CD4-positive, alpha-beta T cell treated with Interleukin-4 for 4 hours (primary cell): ENCODE measurements at places on chromosomes 11 and 22.
A peak's percentile ranks its signal among the peaks of the same experiment; 100 is the strongest.

DNA sequence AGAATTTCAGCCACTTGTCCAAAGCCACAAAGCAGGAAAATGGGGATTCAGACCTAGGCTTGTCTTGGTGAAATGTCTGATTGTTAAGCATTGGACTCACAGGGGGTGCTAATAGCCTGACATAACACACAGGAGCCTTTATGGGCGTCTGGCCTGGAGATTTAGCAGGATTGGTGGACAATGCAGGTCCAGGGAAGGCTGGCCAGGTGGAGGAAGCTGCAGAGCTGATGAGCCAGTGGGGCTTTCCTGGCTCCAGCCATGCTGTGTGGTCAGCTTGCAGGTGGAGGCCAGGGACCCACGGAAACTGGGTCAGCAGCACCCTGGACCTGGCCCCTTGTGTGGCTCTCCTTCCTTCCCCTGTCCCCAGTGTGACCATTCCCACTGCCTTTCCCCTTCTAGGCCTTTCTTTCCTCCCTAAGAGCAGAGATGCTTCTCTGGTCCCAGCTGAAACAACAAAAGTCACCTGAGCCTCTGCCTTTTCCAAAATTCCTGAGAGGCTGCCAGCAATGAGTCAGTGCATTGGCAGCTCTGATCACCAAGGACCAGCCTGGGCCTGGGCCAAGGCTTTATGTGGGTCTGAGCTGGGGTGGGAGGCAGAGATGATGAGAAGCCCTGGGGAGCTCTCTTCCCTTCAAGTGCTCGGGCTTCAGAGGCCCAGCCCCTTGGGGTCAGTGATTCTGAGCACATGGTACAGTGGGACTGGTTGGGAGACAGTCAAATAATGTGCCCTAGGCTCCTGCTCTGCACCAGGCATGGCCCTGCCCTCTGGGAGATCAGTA is 85.2 kb downstream of the CCDC81 start:
- DNase-seq = no peak

DNA sequence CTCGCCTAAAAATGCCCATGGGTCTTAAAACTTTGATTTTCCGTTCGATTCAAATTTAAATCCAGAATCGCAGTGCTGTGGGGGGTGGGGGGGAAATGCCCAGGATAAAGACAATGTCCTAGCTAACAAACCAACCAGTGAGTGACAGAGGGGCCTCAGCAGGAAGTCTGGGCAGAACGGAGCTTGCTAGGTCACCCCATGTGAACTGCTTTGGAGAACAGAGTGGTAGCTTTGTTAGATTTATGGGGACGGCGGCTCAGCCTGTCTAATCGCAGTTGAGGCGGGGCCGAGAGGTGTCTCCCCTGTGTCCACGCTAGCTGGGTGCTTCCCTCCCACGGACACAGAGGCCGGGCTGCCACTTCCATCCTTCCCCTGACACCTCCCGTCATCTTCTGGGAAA is 243.9 kb downstream of the CTTN start:
- DNase-seq = no peak

DNA sequence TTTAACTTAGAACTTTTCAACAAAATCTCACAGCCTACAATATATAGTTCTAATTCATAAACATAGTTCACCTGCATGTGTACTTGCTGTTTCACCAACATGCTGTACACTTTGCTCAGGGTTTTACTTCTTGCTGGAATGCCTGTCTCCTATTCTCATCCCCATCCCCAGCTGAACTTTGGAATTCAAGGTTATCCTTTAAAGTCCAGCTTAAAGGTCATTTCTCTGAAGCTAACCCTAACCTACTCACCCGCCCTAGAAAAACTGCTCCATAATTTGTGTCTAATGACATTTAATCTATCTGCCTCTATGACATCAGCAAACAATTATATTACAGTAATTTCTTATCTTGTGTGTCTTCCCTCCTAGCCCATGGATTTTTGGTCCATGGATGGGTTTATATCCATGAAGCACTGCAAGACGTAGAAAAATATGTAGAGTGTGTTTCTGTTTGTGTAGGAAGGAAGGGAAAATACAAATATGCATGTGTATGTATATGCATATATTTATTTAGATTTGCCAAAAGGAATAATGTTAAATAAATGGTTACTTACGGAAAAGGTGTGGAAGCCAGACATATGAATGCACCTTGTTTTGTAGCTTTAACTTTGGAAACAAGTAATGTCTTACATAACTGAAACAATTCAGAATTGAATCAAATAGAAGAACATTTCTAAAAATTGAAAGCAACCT is 99.5 kb upstream of the APOA1 start:
- no peak for DNase-seq

DNA sequence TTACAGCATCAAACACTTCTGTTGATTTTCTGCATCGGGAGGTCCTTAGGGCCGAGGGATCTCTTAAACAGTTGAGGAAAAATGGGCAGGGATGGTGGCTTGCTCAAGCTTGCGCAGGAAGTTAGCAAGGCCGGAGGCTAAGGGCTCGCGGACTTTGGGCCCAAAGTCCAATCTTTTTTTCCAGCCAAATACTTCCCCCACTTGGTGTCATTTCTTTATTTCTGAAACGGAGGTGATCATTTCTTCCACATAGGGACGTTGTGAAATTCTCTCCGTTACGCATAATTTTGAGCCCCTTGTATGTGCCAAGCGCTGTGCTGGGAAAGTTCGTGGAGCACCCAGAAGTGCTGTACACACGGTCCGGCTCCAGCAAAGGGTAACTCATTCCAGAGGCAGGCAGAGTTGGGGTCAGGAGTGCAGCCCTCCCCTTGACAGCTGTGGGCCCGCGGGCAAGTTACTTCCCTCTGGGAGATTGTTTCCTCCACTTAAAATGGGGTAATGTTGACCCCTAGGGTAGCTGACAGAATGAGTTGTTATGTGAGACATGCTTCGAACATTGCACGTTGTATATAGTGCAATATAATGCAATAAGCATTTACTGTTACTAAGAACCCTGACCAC is 809 bp downstream of the MIEF1 start:
- no peak for DNase-seq

GRCh38 chr11:20010156-20010850 is 150.0 kb downstream of the DBX1 start:
- no peak for DNase-seq

DNA sequence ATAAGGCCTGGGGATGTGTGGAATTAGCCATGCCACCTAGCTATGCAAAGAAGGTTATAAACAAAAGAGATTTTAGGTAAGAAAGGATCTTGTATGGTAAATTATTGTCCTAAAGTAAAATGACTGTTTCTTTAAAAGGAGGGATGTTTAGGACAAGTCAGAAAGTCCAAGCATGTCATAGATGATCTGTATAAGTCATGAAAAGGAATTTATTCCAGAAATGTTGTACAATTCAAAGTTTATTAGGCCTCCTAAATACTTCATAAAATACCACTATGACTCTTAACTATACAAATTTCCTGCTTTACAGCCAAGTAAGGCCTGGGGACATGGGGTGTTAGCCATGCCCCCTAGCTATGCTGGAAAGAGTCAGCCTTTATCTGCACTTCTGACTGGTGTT is 22.7 kb downstream of the OR5A2 start:
- no peak for DNase-seq

DNA sequence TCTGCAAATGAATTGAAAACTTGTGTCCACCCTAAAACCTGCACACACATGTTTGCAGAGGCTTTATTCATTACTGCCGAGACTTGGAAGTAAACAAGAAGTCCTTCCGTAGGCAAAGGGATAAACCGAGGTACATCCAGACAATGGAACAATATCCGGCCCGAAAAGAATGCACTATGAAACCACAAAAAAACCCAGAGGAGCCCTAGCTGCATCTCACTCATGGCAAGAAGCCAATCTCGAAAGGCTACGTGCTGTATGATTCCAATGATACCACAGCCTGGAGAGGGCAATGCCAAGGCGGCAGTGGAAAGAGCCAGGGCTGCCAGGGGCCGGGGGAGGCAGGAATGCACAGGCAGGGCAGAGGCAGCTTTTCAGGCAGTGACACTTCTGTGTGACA is 3.2 kb upstream of the MRPL23 start:
- DNase-seq = no peak

- DNase-seq = peak; percentile 19
Observed at GRCh38 chr22:18078329-18079041, 695 bp downstream of the PEX26 start.

DNA sequence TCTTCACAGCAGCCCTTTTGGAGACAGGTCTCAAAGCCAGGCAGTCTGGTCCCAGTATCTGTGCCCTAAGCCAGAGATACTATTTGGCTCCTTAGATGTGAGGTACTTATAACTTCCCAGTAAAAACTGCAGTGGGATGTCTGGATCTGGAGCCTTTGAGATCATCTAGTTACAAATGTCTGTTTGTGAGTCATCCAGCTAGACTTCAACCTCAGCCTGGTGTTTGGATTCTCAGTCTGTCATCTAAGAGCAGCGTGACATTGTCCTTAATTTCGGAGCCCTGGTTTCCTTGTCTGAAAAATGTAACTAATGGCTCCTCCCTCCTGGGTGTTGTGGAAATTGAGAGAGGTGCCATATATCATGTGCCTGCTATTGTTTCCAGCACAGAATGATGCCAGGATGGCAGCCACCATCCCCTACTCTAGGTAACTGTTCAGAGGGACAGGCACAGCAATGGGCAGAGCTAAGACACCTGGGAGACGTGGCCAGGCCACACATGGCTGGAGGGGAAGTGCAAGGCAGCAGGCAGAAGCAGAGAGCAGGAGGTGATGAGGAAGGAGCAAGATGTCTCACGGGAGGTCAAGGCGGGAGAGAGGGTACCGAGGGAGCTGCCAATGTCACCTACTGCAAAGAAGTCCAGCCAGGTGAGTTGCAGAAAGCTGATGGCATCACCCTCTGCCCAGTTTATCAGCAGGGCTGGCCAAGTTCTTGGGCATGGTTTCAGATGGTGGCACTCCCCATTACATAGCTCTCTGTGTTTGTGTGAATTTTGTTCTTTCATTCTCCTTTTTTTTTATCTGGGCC is 20.6 kb upstream of the ST3GAL4 start:
- no peak for DNase-seq

- DNase-seq = peak; percentile 9
Observed at GRCh38 chr11:72069787-72070251, 10.5 kb downstream of the NUMA1 start.

DNA sequence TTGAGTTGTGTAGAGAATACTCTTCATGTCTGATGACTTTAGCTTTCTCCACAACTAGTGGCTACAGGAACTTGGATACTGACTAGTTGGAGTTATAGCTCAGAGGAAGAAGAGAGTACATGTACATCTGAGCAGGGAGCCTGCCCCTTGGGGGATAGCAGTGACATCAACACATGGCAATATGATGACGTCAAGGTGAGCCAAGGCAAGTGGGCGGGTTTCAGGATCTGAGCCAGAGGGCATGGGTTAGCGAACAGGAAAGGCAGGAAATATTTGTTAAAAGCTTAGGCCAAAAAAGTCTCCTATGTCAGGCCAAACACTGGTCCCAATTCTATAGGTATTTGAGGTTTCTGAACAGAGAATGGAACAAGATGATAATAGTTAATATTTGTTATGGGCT is 42.0 kb upstream of the HORMAD2 start:
- DNase-seq = no peak

- no peak for DNase-seq
Observed at GRCh38 chr11:111330234-111330893, 32.0 kb downstream of the POU2AF3 start.

DNA sequence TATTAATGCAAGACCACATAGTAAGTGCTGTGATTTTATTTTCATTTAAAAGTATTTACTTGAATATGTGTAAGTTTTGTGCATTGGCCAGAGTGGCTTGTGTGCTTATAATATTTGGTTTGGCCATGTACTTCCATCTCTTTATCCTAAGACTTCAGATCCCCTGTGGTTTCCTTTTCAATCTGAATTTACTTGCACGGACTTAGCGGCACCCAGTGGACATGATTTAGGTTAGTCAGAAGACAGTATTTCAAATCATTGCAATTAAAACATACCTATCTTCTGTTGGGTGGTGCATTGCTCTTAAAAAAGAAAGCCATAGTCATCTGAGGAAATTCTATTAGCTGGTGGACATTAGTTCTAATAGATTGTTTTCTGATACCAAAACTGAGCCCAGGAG is 30.7 kb downstream of the PIWIL4 start:
- no peak for DNase-seq

DNA sequence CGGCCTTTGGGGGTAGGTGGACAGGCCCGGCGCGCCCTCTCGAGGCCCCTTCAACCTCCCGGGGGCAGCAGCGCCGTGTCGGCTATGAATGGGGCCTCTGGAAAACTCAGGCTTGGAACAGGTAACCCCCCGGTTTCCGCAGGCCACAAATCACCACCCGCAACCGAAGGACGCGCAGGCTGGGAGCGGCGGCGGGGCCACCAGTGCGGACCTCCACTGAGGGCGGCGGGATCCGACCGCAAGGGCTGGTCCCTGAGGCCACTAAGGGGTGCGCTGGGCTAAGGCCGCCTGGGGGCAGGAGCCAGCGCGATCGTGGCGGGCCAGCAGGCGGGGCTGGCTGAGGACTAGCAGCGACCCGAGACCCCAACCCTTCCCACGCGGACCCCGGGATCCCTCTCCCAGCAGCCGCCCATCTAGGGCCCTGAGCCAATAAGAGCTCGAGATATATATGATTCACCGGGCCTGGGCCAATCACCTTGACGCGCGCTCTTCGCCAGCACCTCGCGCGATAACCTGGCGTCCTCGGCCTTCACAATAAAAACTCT is 609 bp upstream of the ATF4 start:
- DNase-seq = peak; percentile 99

GRCh38 chr11:34791780-34792542 is 124.2 kb downstream of the APIP start:
- DNase-seq = no peak

- DNase-seq = no peak
Observed at GRCh38 chr11:65260756-65261590, 789 bp upstream of the POLA2 start.

DNA sequence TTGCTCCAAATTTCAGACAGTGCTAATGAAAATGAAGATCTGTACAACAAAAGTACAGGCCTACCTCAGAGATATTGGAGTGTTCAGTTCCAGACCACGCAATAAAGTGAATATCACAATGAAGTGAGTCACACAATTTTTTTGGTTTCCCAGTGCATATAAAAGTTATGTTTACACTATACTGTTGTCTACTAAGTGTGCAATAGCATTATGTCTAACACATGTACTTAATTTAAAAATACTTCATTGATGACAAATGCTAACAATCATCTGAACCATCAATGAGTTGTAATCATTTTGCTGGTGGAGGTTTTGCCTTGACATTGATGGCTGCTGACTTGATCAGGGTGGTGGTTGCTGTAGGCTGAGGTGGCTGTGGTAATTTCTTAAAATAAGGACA is 60.6 kb upstream of the E2F8 start:
- no peak for DNase-seq

GRCh38 chr11:10503221-10503620 is 37.8 kb downstream of the RNF141 start:
- DNase-seq = no peak
